ENCODE measurements at places on chromosomes 2 and 18.

- DNase-seq: no peak
These were observed 40.5 kb downstream of the ANO7 start for GRCh38 chr2:241228860-241229516.

- DNase-seq: no peak
These were observed 65.5 kb downstream of the NEB start for GRCh38 chr2:151668737-151669136.

DNA sequence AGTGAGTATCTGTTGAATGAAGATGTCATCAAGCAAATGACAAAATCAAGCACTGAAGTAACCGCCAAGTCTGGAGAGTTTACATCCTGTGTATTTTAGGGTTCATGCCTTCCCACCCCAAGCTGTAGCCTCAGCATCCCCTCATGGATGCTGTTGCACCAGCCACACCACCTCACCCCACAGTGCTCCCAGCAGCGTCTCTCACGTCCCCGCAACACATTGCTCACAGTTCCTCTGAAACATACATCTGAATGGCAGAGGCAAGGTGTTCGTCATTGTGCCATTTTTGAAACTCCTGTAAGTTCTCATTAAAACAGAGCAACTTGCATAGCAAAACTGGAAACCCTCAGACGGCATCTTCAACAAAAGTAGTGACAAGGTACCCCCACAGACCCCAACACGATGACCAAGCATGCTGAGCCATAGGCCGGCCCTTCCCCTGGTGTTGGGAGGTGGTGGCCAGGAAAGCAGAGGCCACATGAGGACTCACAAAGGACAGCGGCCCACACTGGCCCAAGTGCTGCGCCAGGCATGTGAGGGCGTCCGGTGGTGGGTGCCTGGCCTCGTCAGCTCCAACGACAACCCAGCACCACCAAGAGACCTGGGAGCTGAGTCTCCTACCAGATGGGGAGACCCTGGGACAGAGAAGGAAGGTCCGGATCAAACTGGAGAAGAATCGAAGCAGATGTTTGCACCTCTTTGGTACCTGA is 456.5 kb downstream of the EIPR1 start:
- no peak for DNase-seq

- DNase-seq: no peak
These were observed 62.9 kb downstream of the AFTPH start for GRCh38 chr2:64586883-64587481.

DNA sequence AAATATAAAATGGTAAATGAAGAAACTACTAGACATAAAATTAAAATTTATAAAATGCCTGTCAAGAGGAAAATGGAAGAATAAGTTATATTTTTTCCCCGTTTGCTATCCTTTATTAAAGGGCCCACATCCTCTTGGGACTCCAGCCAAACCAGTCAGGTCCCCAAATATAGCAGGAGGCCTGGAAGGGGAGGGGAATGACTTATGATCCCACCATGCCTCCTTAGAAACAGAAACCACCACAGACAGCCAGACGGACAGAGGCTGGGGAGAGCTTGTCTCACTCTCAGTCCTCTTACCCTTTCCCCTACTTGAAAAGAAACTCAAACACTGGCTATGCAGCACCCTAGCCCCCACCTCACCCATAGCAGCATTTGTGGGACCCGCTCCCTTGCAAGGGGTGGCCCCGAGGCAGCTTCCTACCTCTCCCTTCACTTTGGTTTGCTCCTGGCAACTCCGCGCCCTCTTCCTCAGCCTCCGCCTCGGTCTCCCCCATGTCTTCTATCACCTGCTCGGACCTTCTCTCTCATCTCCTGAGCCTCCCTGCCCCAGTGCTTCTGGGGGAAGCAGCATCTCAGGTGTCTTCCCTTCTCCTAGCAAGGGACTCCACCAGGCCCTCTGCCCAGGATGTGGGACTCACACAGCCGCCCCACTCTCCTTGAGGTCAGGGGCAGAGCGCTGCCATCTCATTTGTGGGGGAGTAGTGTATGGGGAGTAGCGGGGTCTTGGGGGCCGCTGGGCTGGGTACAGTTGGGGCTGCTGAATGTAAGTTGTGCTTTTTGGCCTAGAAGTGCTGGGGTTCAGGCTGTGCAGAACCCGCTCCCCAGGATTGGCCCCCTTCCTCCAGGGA is 37.4 kb upstream of the ANKRD62 start:
- DNase-seq: no peak

Data from iPS DF 6.9 (cell line).